Foreskin keratinocyte (primary cell): ENCODE measurements at places on chromosomes 5 and 9.

- no peak for DNase-seq
Measured at GRCh38 chr9:115194216-115194615, 76.3 kb upstream of the TNC start.

GRCh38 chr5:108459769-108460168 lies 77.9 kb upstream of the FBXL17 start:
- DNase-seq, result no peak

- DNase-seq, result no peak
Measured at GRCh38 chr5:136886608-136887007, 521.3 kb upstream of the TRPC7 start.

DNA sequence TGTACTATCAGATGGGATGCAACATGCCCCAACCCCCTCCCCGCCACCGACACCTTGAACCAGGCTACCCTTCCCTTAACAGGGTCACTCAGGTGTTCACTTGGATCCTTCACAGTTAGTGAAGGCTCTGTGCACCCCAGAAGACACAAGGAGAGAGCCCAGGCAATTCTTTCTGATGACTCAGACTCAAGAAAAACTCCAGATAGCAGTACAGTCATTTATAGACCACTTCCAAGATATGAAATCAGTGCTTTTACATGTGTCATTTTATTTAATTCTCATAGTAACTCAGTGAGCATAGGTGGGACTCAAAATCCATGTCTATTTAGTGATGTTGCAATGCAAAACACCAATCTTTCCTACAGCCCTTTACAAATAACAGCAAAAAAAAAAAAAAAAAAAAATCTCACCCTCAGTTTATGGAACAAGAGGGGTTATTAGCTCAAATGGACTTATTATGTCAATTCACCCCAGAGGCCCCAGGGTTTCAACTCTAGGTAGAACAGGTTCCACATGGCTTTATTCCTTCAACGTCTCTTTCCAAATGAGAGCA lies 71.9 kb downstream of the FOXD1 start:
- DNase-seq, result peak; percentile 76

GRCh38 chr9:4499917-4500316 lies 9.6 kb downstream of the SLC1A1 start:
- DNase-seq, result no peak

DNA sequence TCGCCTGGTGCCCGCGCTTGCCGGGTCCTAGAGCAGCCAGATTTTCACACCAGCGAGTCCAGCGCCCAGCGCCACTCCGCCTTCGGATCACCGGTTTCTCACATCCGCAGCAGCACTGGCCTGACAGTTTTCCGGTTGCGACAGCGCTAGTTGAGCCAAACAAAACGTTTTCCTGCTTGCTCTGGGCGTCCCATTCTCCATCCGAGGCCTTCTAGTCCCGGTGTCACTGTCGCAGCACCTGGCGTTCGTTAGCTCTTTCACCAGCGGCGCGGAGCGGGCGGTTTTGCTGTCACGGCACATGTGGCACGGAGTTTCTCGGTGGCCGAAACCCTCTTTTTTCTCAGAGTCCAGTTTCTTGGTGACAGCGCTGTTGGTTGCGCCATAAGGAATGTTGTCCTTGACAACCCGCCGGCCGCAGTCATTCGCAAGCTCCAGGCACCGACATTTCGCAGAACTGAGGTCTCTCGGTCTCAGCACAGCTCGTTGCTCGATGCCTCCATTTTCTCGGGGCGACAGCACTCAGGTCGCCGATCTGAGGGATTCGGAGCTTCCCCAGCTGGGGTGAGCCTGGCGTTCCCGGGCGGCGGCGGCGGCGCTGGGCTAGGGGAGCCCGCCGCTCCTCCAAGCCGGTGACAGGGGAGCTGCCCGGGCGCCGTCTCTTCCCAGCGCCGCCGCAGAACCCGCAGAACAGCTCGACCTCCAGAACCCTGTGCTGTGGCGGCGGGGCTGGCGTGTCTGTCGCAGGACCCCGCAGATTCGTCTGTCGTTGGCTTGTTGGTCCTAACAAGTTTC lies 47.8 kb downstream of the ANXA2R start:
- peak; percentile 57 for DNase-seq

DNA sequence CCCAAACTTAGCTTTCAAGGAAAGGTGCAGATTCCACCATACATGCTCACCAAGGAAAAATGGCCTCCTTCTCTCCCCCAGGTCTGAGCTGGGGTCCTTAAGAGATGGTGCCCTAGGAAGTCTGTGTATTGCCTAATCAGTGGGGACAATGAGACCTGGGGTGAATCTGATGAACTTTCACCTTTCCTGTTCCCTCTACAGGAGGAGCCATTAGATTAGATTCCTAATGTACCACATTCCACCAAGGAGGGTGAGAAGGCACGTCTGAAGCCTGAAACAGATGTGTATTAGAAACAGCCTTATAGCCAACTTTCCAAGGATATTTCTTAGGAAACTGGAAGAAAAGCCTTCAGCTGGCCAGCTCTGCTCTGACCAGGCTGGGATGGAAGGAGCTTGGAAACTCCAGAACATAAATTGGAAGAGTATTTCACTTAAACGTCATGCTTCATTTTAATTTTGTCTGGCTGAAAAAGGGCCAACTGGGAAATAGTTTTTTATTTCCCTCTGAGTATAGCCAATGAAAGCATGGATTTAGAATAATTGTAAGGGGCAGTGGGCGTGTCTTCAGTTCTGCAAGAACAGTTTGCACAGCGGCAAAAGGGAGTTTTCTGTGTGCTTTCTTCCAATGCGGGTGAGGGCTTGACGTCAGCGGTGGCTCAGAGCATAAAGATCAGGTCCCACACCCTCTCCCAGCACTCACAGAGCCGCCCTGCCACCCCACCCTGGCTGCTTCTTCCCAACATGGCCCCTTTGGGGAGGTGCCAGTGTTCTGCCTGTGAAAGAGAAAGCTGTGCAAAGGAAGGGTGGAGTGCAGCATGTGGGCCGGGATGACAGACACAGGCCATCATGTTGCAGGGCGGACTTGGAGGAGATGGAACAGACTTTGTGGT lies 210.9 kb downstream of the ESM1 start:
- no peak for DNase-seq

GRCh38 chr9:120865176-120865575 lies 11.8 kb downstream of the PHF19 start:
- DNase-seq, result no peak

DNA sequence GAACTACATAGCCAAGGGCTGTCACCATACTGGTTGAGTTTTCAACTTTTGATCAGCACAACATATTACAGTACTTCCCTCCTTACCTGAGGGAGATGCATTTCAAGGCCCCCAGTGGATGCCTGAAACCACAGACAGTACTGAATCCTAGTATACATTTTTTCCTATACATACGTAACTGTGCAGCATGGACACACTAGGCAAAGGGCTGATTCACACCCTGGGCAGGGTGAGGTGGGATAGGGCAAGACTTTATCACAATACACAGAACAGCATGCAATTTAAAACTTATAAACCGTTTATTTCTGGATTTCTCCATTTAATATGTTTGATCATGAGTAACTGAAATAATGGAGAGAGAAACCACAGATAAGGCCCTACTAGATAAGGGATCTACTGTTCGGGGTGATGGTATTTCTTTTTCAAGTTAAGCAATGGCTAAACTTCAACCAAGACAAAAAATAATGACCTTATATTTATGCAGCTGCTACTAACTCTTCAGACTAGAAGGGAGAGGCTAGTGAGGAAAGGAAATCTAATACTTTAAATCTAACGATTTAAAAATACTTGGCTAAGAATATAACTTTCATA lies 186.9 kb upstream of the GNA14 start:
- no peak for DNase-seq

DNA sequence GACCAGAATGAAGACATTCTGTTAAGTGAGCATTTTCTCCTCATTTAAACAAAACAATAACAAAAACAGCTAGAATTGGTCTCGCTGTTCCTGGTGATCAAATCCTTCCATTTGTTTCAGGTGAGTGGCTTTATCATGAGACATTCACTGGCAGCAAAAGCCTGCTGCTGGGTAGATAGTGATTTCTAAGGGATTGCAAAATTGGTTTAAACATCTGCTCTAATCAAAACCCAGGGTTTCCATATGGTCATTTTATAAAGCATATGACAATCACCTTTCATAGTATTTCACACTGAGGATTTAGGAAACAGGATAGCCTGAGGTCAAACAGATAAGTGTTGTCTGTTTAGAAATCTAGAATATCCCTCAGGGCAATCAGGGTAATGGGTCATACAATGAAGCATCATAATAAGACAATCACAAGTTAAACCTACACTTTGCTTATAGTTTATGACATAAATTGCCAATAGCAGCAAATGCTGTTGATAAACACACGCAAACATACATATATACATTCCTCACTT lies 769.6 kb upstream of the C9orf72 start:
- no peak for DNase-seq

GRCh38 chr5:17001428-17001827 lies 65.3 kb upstream of the MYO10 start:
- no peak for DNase-seq

- no peak for DNase-seq
Measured at GRCh38 chr5:62934319-62934718, 355.7 kb downstream of the LRRC70 start.

- DNase-seq, result no peak
Measured at GRCh38 chr5:76946090-76946489, 6.8 kb upstream of the CRHBP start.

DNA sequence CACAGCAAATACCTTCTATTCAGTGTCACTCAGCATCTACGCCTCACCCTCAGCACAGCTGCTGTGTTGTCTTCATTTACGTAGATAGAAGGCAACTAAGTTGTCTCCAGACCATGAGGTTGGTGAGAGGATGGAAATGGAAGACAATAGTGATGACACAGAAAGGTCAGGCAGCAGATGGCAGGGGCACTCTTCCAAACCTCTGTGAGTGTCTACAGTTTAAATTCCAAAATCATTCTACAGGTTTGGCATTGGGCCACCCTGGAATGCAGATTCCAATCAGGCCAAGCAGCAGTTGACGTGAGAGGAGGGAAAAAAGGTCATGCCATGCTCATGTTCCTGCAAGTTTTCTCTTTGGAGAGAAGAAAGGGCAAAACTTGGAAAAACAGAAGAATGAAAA lies 68.7 kb upstream of the ADAMTSL1 start:
- DNase-seq, result no peak

GRCh38 chr5:59768152-59769040 lies 125.1 kb downstream of the PDE4D start:
- DNase-seq, result peak; percentile 94

DNA sequence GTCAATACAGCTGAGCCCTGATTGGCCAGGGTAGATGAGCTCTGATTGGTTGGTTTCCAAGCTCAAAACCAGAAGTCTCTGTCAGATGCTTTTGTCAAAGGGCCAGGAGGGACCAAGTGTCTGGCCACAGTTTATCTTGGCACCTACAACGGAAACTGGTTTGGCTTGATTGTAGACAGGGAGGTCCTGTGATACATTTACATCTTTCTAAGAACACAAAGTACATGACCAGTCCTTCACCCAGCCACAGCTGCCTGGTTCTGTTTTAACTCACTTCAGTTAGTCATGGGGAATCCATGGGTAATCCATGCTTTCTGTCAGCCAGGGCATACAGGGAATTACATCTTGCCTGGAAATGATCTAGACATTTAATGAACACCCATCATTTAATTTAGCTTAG lies 171.2 kb downstream of the SLC12A2 start:
- DNase-seq, result no peak

GRCh38 chr9:91986248-91986647 lies 36.2 kb upstream of the ROR2 start:
- DNase-seq, result no peak

DNA sequence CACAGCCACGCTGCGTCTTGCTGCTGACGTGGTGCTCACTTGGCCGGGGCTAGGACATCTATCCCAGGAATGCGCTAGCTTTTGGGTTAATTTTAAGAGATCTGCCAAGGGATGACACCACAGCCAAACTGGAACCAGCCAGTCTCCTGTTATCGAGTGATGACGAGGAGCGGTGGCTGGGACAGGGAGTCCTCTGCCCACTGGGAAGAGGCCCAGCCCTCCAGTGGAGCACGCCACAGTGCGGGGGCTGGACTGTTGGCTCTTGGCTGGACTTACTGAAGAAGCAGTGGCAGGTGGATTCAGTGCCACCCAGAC lies 55.1 kb upstream of the PHYKPL start:
- DNase-seq, result no peak
